ENCODE measurements at places on chromosomes 1 and 21.

DNA sequence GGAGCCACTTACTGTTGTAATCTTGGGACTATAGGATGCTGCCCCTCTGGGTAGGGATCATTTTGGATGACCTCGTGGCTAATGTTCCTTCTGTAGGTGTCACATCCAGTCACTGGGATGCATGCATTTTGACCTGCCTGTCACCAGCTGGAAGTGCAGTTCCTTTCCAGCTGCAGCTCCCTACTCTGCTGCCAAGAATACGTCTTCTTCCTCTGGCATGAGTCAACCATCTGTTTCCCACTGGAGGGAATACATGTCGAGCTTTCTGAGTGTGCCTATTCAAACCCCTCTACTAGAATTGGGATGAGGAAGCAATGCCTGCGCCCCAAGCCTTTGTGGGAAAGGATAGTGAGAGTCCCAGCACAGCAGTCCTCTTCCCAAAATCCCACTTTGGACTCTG lies 415.5 kb upstream of the ADAMTS5 start:
- no peak for DNase-seq

- DNase-seq, result no peak
Observed at GRCh38 chr1:25743164-25744139, 56.5 kb upstream of the SELENON start.

GRCh38 chr1:1091344-1092148 lies 17.4 kb upstream of the RNF223 start:
- no peak for DNase-seq

GRCh38 chr21:44592446-44593311 lies at the start of gene KRTAP10-6:
KRTAP10-6 (minus strand) TSS chr21:44592505; CDS start chr21:44592484, 21 bp downstream.
- no peak for DNase-seq

- DNase-seq, result no peak
Observed at GRCh38 chr1:30188999-30189398, 534.4 kb downstream of the MATN1 start.

DNA sequence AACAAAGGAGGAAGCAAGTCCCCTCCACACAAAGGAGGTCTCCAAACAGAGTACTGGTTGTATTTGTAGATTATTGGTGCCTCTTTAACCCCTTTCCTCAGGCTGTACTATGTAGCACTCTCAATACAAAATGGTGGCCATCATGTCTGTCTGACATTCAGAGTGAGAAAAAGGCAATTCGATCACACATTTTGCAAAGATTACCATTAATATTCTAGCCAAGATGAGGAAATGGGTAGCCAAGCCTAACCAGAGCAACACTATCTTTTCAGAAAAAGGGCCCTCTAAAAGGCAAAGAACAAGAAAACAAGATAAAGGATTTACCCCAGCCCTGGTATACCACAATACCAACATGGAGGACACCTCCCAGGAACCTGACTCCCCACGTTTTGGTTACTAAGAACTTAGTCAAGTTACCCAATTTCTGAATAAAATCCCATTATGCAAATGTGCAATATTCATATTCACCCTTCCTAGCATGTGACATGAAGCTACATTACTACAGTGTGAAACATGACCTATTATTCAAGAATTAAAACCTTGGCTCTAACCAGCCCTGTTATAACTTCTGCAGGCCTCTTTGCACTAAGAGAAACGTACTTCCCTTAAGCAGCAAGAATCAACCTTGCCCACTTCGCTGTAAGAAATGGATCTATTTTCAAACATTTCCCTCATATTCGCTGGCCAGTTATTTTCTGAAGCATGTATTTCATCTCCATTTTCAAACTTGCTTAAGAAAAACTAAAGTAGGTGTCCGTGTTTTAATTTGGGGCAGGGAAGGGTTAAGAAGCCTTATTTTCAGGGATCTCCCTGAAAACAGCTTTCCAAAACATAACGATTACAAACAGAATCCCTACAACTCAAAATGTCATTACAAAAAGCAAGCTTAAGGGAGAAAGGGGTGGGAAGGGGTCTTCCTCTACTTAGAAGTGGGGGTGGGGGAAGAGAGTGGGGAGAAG lies 2.1 kb downstream of the KDM5B start:
- no peak for DNase-seq

DNA sequence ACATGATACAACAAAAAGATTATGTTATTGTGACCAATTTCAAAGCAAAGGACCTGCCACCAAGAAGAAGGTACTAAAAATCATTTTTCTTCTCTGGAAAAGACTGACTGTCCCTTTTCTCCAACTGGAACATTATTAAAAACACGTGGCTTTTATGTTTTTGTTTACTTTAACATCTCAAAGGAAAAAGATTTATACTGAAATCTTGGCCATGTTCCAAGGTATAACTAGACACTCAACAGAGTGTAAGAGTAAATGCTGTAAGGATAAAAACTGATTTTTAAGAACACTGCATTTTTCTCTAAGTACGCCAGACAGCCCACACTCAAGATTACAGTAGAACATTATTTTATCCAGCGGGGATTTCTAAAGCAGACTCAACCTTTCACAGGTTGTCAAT lies 62.1 kb downstream of the BRWD1 start:
- DNase-seq, result no peak

DNA sequence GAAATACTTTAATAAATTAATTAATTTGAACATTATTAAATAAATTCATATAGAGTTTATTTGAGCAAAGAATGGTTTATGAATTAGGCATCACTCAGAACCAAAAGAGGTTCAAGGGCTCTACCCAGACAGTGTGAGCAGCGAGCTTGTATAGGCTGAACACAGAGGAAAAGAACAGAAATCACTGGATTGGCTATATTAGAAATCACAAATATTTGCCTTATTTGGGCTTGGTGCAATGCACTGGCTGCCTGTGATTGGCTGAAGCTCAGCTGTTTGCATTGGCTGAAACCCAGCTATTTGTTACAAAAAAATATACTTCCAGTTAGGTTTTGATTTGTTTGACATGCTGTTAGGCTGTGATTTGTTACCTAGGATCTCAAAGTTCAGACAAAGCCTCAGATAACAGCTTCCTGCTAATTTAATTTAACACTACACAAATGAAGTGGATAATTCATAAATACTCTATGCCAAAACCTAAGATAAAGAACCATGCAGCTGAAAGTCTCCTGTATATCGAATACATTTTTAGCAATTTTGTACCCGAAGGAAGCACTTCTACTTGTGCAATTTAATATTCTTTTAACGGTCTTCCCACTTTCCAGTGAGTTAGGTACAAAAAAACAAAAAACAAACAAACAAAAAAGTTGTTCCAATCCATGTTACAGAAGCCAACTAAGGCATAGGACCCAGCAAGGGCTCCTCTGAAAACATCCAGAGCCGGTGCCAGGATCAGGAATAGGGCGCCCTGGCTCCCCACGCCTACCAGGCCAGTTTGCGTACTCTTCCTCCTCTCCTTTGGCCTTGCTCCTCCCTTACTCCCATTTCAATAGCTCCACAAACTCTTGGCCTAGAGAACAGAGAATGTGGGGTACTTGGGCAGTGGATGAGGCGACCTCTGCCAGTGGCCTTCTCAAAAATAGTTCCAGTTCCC lies 179.1 kb downstream of the DUSP10 start:
- no peak for DNase-seq

DNA sequence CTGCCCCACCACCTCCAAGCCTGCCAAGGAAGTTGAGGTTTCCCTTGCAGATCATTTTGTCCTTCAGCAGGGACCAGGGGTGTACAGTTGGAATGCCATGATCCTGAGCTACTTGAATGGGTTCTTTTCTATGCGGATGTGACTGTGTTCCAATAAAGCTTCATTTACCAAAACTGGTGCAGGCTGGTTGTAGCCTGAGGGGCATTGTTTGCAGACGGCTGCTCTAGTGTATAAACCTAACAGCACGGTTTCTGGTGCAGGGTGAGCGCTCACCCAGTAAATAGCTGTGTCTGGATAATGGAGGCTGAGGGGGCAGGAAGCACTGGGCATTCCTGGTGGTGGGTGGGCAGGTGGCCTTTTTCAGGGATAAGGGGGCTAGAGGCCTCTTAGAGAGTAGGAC lies 72.7 kb upstream of the ACTL8 start:
- DNase-seq, result no peak

- DNase-seq, result no peak
Observed at GRCh38 chr1:93434088-93434487, 13.8 kb upstream of the FNBP1L start.

DNA sequence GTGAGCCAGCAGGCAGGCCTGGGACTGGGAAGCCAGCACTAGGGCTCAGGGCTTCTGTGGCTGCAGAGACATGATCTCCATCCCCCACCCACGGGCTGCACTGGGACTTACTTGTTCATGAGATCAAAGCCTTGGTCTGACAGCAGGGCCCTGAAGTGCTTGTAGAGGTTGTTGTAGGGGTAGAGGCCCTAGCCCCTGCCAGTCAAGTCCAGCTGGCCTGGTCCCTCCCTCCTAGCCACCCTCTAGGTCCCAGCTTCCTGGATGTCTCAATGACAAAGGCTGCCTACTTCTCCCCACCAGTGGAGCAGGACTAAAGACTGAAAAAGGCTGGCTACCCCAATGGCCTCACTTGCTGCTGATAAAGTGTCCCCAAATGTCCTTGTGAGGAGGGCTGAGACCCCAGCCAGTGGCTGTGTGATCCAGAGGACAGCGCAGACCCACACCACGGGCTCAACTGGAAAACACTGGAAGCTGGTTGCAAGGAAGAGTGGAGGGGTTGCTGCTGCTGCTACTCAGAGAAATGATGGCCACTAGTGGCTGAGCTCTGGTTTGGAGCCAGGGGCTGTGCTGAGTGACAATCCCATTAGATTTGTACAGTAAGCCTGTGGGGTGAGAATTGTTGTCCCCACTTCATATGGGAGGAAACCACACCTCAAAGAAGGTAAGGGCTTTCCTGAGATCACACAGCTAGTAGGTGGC lies 1.4 kb downstream of the HTR1D start:
- no peak for DNase-seq

DNA sequence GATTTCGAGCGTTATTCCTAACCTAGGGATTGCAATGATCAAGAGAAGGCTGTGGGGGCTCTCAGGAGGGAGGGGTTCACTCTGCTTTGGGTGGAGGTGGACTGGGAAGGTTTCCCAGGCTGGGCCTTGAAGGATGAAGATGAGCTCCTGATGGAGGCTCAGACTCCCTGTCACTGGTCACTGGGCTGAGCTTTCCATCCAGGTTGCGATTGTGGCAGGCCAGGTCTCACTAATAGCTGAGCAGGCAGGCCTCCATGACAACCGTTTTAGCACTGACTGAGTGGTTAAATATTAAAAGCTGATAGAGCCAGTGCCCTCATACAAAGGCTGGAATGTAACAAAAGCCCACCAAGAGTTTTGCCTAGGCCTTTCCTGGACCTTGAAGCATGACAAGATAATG lies 36.2 kb upstream of the EFCAB14 start:
- DNase-seq, result no peak

GRCh38 chr21:41059871-41060270 lies 108.1 kb upstream of the BACE2 start:
- no peak for DNase-seq

- DNase-seq, result no peak
Observed at GRCh38 chr1:21305155-21305899, 15.1 kb upstream of the ECE1 start.

DNA sequence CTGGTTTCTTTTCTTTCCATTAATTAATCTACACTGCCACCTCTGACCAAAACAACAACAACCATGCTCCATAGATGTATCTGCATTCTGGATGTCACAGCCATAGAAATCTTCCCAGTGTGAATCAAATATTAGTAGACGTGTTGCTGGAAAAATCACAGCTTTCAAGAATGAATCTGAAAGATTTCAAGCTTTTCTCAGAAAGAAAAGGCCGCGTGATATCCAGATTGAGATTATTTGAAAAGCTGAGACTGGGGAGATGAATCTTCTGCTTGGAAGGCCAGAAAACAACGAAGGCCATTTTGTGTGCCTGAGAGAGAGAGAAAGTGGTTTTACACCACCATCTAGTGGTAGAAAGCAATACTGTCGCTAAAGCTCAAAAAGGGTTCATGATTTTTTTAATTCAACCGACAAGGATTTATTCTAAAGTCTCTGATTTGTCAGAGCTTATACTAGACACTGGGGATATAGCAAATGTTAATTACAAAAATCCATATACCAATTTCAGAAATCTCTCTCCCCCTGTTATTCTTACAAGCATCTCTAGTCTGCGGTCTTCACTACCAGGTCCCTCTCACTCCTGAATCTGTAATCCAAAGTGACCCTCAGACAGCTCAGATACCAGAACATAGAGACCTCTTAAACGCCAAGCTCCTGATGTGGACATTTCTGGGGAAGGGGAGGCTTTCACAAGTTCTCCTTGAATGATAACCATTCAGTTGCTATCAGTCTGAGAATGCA lies 87.5 kb upstream of the SGIP1 start:
- peak; percentile 39 for DNase-seq

GRCh38 chr21:33386222-33386784 lies 16.9 kb upstream of the IFNGR2 start:
- no peak for DNase-seq
